ENCODE measurements at places on chromosomes 2 and 18. TPM values are rescaled to one million over a fixed set of nuclear protein-coding genes. Genes with fewer than 3 reads are reported as not detected.
A peak's percentile ranks its signal among the peaks of the same experiment; 100 is the strongest.

DNA sequence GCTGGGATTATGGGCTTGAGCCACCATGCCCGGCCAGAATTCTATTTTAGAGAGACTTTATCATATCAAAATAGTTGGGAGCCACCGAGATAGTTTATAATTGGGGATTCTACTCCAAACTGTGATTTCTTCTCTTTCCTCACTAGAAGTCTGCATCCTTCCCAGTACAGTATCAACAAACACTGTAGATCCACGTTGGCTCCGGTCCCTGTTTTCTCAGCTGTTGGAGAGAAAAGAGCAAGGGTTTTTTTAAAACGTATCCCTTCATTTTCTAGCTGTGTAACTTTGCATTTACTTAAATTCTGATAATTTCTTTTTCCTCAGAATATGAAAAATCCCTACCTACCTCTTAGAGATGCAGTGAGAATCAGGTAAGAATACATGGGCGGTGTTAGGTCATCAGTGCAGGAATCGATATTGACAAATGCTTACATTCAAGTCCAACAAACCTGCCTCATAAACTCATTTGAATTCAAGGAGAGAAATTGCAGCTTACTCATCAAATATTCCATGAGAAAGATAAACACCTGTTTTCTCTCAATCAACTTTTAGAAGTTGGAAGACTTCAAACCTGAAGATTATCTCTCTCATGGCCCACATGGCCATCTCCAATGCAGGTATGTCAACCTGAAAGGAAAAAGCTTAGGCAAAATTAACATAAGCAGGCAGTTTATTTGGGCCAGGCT is 17.7 kb upstream of the PDCL3 start:
- no peak for DNase-seq

DNA sequence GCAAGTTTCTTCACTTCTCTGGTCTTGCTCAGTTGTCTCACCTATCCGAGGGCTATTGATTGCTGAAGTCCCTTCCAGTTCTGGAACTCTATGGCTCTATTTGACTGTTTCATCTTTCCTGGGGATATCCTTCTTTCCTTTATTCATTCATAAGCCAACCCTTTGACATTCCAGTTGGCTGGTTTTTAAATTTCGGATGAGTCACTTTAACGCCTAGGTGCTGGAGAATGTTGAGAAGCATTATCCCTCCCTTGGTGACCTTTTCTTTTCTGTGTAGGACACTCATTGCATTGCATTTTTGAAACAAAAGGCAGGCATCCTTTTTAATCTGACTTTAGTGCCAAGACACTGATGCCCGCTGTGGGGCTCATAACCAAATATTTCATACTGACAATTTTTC is 307.1 kb downstream of the TSN start:
- no peak for DNase-seq

DNA sequence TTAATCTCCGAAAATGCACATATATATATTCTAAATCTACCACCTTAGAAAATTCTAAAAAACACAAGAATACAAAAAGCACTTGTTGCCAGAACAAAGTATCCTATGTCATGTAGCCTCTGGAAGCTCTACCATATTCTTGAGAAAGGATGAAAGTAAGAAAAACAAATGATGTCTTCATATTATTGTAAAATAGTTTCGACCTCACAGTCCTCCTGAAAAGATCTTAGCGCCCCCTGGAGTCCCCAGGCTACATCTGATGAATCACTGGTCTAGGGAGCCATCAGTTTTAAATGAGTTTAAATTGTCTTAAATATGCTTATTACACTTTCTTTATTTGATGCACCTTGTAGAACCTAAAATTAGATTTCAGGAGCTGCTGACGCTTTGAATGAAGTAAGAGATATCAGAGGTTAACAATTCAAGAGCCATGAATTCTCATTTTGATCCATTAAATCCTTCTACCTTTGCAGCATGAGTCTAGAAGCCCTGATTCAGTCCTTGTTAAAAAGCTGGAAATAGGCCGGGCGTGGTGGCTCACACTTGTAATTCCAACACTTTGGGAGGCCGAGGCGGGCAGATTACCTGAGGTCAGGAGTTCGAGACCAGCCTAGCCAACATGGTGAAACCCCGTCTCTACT is 138.8 kb downstream of the MCFD2 start:
- DNase-seq = no peak

DNA sequence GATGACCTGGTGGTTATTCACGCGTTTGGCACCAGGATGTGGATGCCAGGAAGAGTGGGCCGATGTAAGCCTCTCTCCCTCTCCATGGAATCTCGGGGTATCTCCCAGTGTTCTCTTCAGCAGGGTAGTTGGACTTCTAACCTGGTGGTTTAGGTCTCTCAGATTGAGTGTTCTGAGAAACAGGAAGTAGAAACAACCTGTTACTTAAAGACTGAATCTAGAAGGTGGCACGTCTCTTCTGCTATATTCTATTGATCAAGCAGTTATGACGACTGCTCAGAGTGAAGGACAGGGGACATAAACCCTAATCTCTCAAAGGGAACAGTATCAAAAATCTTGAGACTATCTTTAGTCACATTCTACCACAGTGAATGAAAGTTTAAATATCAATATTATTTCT is 918.7 kb upstream of the PIK3C3 start:
- no peak for DNase-seq

- no peak for DNase-seq
These were observed 53.5 kb downstream of the KYNU start for GRCh38 chr2:142930835-142931398.

GRCh38 chr18:72161691-72162090 is 382.5 kb downstream of the CBLN2 start:
- DNase-seq = no peak

The SLC9A4 gene
- polyA plus RNA-seq = 8.1 TPM

DNA sequence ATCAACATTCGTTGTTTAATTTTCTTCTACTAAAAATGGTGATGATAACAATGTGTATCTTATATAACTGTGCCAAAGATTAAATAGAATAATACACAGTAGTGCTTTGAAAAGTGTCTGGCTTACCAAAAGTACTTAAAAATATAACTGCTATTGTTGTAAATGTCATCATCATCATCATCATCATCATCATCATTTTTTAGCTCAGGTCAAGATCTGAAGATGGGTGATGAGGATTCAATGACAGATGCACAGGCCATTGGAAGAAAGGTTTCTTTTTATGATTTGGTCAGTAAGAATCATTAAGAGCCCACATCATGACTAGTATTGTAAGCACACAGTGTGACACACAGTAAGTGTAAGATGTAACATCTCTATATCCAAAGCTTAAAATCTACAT is 795.2 kb downstream of the SLC4A3 start:
- no peak for DNase-seq

GRCh38 chr18:692824-693223 is 19.6 kb downstream of the ENOSF1 start:
- DNase-seq = no peak

The STPG4 gene
- not detected for polyA plus RNA-seq

- DNase-seq = no peak
These were observed 479.2 kb upstream of the PKDCC start for GRCh38 chr2:41568648-41569047.

The GALR1 gene
- polyA plus RNA-seq = 0.06 TPM

The IL1R2 gene
- polyA plus RNA-seq = 0.26 TPM

DNA sequence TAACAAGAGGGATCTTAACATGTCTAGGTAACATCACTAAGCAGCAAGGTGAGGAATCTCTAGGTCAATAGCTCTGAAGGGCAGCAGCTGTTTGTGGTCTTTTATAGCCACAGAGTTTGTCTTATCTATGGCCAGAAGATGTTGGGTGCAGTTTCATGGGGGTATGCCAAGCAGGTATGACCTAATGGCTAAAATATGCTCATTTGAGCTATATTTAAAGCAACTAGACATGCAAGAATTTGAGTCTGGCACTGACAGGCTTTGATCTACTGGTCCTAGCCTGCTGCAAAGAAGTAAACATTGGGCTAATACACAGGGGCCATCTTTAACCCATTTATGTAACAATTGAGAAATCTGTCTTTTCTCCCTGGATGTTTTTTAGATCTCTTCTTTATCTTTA is 13.9 kb upstream of the UGP2 start:
- DNase-seq = no peak

The SERPINB4 gene
- not detected for polyA plus RNA-seq

DNA sequence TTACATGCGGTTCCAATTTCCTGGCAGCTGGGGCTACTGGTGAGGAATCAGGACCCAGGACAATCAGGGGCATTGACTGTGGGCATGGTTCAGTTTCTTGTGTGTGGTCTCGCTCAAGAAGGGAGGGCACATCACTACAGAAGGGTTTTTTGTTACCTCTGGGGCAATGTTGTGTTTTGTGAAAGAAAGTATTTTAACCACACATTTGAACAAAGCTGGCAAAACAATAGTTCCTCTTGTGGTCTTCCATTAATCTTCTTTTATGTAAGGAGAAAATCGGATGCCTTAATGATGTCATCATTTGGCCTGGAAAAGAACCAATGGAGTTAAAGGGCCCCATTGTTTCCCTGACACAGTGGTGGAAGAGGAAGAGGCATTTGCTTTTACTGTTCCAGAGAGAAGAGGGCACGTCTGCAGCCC is 197.4 kb downstream of the SH3BP4 start:
- no peak for DNase-seq

- DNase-seq = no peak
These were observed 15.0 kb downstream of the GPR45 start for GRCh38 chr2:105256431-105257047.

- no peak for DNase-seq
These were observed 623.3 kb upstream of the LRRTM4 start for GRCh38 chr2:78145395-78145996.

The NOL4 gene
- 3.1 TPM for polyA plus RNA-seq

GRCh38 chr2:66555091-66555490 is 120.2 kb downstream of the MEIS1 start:
- DNase-seq = no peak

GRCh38 chr2:219417374-219417773 is 803 bp upstream of the DES start:
- no peak for DNase-seq

- DNase-seq = no peak
These were observed 331.2 kb upstream of the MYT1L start for GRCh38 chr2:2662037-2662846.

The C1GALT1C1L gene
- 4.8 TPM for polyA plus RNA-seq

The C2orf81 gene
- 4.4 TPM for polyA plus RNA-seq

GRCh38 chr2:232459419-232460035 is 3.6 kb downstream of the ALPI start:
- no peak for DNase-seq

The TNFAIP6 gene
- 2.4 TPM for polyA plus RNA-seq

- no peak for DNase-seq
These were observed 39.2 kb downstream of the MREG start for GRCh38 chr2:215973954-215974699.

GRCh38 chr2:225566798-225567197 is 167.3 kb downstream of the NYAP2 start:
- DNase-seq = no peak

GRCh38 chr2:217993817-217994463 is 8.9 kb downstream of the TNS1 start:
- DNase-seq = no peak

- no peak for DNase-seq
These were observed 32.7 kb downstream of the INHBB start for GRCh38 chr2:120378605-120379004.

The MAPK4 gene
- polyA plus RNA-seq = 9.2 TPM

- DNase-seq = no peak
These were observed 52.2 kb upstream of the TMEM18 start for GRCh38 chr2:729376-729861.

The PSMA8 gene
- polyA plus RNA-seq = not detected

- DNase-seq = no peak
These were observed 127.5 kb upstream of the DAPL1 start for GRCh38 chr2:158667586-158667985.

The SPC25 gene
- polyA plus RNA-seq = 25.1 TPM

DNA sequence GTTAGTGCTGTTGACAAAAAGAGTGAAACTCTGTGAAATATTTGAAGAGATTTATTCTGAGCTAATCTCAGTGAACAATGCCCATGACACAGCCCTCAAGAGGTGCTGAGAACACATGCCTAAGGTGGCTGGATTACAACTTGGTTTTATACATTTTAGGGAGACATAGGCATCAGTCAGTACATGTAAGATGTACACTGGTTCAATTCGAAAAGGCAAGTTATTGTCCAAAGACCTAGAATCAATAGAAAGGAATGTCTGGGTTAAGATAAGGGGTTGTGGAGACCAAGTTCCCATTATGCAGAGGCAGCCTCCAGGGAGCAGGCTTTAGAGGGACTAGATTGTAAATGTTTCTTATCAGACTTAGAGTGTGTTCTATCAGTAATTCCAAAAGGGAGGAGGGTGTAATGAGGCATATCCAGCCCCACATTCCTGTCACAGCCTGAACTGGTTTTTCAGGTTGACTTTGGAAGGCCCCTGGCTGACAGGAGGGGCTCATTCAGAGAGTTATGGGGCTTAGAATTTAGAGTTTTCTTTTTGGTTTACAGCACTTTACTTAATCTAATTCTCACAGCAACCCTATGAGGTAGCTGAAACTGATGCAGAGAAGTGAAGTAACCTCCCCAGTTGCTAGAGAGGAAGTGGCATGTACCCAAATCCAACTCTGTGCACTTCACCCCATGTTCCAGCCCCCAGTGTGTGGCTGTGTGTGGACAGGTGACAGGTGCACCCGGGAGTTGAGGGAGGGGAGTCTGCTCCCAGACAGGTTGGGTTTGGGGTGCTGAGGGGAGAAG is 28.3 kb upstream of the ASAP2 start:
- DNase-seq = peak; percentile 58

- DNase-seq = no peak
These were observed 239.1 kb downstream of the TSN start for GRCh38 chr2:121994238-121995206.

The ARHGAP28 gene
- 71.0 TPM for polyA plus RNA-seq

The TUBA4B gene
- 0.49 TPM for polyA plus RNA-seq

- no peak for DNase-seq
These were observed 429.4 kb downstream of the ARHGAP15 start for GRCh38 chr2:143558665-143559064.

DNA sequence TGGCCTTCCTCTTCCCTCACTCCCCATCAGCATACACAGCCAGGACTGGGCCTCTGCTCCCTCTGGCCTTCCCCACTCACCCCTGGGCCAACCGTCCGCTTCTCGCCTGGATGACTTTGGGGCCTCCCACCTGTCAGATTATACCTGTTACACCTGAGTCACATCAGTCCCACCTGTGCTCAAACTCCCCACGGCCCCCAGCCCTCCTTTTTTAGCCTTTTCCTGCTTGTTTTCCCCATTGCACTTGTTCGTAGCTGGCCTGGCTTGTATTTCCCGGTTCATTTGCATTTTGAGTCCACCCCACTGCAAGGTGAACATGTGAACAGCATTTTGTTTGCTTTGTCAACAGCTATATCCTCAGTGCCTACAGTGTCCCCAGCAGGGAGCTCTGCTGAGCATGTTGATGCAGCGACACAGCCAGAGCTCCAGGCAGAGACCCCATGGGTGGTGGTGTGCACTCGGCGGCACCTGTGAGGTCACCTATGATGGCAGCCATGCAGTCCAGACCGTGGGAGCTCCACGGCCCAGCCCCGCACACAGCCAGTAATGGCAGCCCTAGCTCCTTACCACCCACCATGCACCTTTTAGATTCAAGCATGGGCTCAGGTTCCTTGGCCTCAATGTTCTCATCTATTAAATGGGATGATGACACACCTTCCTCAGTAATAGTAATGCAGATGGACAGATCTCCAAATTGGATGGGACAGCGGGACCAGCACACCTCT is 276.4 kb upstream of the HS6ST1 start:
- DNase-seq = no peak
